ENCODE measurements at places on chromosomes 2 and 18.

DNA sequence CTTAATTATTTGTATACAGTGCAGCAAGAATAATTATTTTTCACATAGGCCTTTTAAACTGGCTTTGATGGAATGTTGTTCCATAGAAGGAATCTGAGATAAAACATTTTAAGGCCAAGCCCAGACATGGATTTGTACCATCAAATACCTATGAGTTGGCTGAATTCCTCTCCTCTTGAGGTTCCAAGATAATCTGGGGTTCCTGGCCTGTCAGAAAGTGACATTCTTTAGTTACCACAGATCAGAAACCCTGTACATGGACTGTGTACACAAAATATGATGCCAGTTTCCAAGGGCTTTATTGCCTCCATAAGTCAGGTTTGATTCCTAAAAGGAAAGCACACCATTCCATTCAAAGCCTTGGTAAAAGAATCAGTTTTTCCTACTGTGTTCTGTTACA, 1256.7 kb upstream of the NRXN1 start:
- no peak for DNase-seq

DNA sequence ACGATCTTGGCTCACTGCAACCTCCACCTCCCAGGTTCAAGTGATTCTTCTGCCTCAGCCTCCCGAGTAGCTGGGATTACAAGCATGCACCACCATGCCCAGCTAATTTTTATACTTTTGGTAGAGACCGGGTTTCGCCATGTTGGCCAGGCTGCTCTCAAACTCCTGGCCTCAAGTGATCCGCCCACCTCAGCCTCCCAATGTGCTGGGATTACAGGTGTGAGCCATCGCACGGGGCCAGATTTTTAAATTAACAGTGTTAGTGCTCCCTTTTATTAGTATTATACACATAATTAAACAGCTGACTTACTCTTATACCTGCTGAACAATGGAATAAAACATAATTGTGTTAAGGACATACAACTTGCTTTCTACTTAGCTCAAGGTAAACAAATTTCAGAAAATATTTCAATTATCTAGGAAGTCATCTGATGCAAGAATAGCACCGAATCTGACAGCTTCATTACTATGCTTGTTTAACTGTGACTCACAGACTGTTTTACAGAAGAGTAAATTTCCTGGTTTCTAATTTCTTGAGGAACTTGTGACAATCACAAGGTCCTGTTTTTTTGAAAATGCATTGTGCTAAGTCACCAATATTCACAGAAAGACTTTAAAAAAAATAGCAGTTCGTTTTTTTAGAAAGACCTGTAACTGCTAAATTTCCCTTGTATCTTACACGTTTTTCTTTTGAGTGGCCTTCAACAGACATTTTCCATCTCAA, 51.2 kb downstream of the SPIRE1 start:
- peak; percentile 70 for DNase-seq

DNA sequence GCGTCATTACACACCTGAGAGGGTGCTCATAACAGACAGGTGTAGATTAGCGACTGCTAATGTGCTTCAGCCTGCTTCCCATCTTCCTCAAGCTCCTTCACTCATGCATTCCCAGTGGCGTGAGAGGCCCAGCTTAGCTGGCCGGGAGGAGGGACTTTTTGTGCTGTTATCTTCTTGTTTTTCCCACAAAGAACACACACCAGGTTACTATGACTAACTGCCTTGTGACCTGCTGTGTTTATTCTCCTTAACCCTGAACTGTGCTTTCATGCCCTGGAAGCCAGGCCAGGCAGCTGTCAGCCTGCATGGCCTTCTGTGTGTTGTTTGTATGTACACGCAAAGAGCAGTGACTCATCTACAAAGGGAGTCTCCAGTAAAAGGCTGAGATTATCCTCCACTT, 143.8 kb downstream of the PIEZO2 start:
- peak; percentile 5 for DNase-seq

- DNase-seq, result no peak
Observed at GRCh38 chr2:218895759-218896500, 15.3 kb downstream of the WNT10A start.
